Cardiac ventricle fibroblast (primary cell): ENCODE measurements at places on chromosomes 2 and 18. TPM values are rescaled to one million over a fixed set of nuclear protein-coding genes. Genes with fewer than 3 reads are reported as not detected.

The TUBA3E gene
- total RNA-seq: not detected in 2 replicates

The TDRD15 gene
- total RNA-seq: not detected in 2 replicates

The ERBB4 gene
- total RNA-seq: not detected in 2 replicates

The FBLN7 gene
- total RNA-seq: 4.6 and 8.9 TPM in 2 replicates

The ADRA2B gene
- total RNA-seq: 4.4 and 4.8 TPM in 2 replicates

The MYL12B gene
- 201 and 208 TPM in 2 replicates for total RNA-seq

The PDE11A gene
- total RNA-seq: not detected in 2 replicates

The UNC50 gene
- total RNA-seq: 35.8 and 38.3 TPM in 2 replicates

The SERPINB4 gene
- total RNA-seq: 1.1 TPM in 1 of 2 replicates, not detected in the other

The CIDEA gene
- total RNA-seq: not detected in 2 replicates

The SERPINB2 gene
- total RNA-seq: not detected in 2 replicates

The DSC3 gene
- under 0.01 and 0.05 TPM in 2 replicates for total RNA-seq

The PTPRN gene
- total RNA-seq: 1.6 and 4.1 TPM in 2 replicates

The GALNT3 gene
- total RNA-seq: 0.20 and 0.69 TPM in 2 replicates

The TMEM214 gene
- 49.5 and 65.0 TPM in 2 replicates for total RNA-seq

The RPS27A gene
- total RNA-seq: 1,586 and 1,619 TPM in 2 replicates

The GIGYF2 gene
- 36.0 and 40.0 TPM in 2 replicates for total RNA-seq

The DPYSL5 gene
- not detected in 2 replicates for total RNA-seq
